Naive thymus-derived CD4-positive, alpha-beta T cell (primary cell): ENCODE measurements at places on chromosomes 1 and 21. TPM values are rescaled to one million over a fixed set of nuclear protein-coding genes. Genes with fewer than 3 reads are reported as not detected.

DNA sequence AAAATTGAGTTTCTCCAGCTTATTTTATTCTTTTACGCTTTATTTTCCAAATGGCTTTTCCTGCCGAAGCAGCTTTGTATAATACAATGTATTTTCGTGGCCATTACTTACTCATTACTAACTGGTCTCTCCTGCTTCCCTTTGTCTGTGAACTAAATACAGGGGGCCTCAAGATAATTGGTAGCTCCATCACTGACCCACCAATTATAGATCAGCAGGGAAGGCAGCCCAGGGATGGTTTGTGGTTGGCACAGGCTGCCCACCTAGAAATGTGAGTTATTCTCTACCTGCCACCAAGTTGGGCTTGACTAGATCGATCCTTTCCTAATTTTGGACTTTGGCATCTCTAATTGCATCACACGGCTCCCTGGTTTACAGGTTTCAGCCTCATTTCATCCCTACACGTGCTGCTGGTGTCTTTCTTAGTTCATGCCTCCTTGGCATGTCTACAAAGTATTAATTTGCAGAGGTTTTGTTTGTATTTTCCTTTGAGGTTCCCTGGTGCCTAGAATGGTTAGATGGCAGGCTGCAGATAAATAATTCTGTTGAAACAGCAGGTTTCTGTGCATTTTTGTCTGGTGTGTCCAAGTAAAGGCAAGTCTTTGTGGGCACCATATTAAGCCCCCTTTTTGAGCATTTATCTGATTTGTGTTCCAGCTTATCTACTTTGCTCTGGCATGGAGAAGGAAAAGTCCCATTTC lies 35.2 kb downstream of the PEX14 start:
- peak overlapping the region; percentile 37 for H3K4me3 ChIP-seq
- H3K4me1 ChIP-seq, result peaks cover 56% of the 10 kb centered on the region
- no peaks in the 10 kb centered on the region for H3K36me3 ChIP-seq

DNA sequence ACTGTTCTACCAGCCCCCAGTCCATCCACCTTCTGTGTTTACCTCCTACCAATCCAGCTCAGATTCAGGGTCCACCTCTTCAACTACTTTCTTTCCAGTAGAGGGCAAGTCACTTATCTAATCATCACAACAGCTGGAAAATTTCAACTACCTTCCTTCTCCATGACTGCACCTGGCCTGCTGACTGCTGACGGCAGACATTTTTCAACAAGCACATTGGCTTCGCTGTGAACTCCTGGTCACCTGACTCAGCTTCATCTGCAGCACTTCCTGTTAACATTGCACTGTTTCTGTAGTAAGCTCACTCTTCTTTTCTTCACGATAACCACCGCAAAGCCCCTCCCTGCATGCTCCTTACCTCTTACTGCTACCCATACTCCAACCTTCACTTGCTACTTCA lies 405.7 kb downstream of the NTNG1 start:
- H3K36me3 ChIP-seq, result no peaks in the 10 kb centered on the region
- no peak overlapping the region for H3K4me3 ChIP-seq
- DNase-seq, result no peak
- no peaks in the 10 kb centered on the region for H3K4me1 ChIP-seq
- no peaks in the 10 kb centered on the region for H3K27me3 ChIP-seq

DNA sequence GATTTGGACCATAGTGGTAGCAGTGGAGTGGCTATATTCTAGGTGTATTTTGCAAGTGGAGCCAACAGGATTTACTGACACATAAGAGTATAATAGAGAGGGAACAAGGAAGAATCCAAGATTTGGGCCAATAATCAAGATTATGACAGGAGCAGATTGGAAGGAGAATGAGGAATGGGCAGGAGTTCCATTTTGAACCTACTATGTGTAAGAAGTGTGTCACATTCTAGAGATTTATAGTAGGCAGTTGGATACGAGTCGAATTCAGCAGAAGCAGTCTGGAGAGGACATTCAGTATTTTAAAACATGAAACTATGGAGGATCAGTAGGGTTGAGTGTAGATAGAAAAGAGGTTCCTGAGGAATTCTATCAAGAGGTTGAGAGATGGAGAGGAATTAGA lies 21.7 kb downstream of the INKA2 start:
- H3K4me3 ChIP-seq, result no peak overlapping the region
- H3K36me3 ChIP-seq, result no peaks in the 10 kb centered on the region
- no peak for DNase-seq
- H3K4me1 ChIP-seq, result no peaks in the 10 kb centered on the region
- H3K27me3 ChIP-seq, result no peaks in the 10 kb centered on the region

Gene ZNF683
- polyA plus RNA-seq, result not detected
